ENCODE measurements at places on chromosomes 3 and 15.

DNA sequence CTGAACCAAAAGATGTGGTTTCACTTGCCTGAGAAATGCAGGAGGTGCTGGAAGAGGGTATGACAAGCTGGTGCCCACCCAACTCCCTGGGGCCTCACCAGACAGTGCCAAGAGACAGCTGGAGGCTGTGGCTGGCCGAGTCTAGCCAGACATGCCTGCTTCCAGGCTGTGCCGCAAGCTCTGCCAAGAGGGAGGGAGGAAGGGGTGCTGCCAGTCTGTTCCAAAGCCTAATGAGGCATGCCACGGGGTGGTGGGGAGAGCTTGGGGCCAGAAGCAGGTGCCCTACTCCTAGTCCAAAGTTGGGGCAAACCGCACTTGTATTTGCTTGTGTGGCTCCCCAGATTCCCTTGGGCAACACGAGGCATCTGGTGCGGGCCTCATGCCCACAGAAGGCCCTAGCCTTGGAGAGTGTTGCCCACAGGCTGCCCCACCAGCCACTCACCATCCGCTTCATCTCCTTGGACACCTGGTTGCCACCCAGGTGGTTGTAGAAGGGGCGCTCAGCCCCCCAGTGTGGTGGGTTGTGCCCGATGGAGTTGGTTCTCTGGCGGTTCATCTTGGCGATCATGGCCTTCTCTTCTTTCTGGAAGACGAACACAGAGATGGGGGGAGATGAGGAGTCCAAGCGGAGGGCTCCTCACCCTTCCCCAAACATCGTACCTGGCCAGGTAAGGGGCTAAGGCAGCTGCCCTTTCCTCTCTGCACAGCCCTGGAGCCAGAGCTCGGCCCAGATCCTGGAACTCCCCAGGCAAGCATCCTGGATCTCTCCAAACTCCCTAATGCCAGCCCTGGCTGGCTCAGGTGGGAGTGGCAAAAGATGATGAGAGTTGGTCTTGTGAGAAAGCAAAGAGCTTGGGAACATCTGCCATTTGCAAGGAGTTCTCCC lies 123.4 kb downstream of the SEC22A start:
- DNase-seq, result no peak

GRCh38 chr3:70256566-70256965 lies 55.9 kb downstream of the MDFIC2 start:
- no peak for DNase-seq

GRCh38 chr3:140187656-140188221 lies 252.8 kb downstream of the CLSTN2 start:
- no peak for DNase-seq

- no peak for DNase-seq
Measured at GRCh38 chr3:149000206-149000745, 8.9 kb downstream of the GYG1 start.

- DNase-seq, result no peak
Measured at GRCh38 chr3:137765310-137766033, 1.4 kb downstream of the SOX14 start.

DNA sequence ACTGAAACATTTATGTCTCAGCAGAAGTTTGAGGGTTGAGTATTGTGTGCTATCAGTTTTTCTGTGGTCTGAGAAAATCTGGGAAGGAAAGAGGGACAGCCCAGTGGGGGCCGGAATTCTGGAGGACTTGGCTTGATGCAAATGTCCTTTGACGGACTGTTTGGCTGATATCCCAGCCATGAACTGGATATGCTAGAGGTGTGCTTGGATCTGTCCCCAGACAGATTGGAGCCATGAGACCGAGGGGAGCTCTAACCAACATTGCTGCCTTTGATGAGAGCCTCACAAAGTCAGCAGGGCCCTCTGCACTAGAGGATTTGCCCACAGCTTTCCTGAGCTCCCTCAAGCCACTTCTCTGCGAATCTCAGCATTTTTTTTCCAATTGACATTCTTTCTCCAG lies 405.6 kb downstream of the NTRK3 start:
- no peak for DNase-seq

DNA sequence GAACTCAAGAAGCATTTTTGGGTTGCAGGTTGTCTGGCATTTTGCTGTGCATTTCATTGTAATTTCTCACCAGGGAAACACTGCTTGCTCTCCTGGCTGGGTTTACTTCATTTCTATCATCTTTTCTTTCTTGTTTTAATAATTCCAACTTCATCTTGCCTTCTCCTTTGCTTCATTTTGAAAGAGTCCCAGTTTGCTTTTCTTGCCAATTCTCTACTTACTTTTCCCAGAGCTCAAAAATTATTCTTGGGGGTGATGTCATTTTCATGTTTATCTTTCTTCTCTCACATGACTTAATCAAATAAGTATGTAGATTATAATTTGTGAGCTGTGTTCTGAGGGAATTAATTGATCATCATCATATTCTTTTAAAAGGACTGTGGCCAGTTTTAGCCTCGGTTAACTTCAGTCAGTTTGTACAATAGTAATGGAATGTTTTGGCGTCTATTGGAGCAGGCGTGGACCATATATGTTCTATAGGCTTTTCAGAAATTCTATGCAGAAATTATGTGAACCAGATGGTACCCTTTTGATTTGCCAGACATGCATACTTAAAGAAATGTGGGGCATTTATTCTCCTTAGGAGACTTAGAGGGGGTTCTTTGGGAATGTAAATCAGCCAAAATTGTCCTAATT lies 30.1 kb downstream of the SH3GL3 start:
- no peak for DNase-seq

DNA sequence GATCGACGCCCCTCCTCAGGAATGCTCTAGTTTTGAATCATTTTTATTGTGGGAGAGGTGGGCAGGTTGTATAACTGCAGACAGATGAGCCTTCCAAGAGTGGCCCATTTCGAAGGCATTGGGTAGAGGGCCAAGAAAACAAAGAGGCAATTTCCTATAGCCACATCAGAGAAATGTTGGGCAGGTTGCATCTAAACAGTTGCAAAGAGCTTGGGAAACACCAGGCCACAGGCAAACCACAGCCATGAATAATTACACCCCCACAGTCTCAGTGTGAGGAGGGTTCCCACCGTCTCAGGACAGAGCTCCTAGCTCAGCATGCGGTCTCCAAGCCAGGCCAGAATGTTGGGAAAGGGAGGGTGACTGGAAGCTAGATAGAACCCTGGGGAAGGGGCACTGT lies 257.3 kb downstream of the ABHD5 start:
- no peak for DNase-seq

DNA sequence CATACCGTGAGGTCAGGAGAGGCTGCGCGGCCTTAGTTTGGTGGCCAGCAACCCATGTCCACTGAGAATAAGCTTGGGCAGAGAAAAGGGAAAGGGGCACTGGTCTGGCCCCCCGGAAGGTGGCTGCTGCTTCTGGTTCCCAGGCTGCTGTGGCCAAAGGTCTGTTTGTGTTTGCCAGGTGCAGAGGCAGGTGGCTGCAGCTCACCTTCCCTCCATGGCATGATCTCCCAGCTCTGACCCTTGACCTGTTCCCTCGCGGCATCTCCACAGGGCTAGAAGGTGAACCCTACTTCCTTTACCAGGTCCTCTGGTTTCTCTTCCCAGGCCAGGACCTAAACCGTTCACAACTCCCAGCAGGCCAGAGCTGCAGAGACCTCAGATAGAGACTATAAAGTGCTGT lies 13.8 kb downstream of the VPS18 start:
- DNase-seq, result no peak

DNA sequence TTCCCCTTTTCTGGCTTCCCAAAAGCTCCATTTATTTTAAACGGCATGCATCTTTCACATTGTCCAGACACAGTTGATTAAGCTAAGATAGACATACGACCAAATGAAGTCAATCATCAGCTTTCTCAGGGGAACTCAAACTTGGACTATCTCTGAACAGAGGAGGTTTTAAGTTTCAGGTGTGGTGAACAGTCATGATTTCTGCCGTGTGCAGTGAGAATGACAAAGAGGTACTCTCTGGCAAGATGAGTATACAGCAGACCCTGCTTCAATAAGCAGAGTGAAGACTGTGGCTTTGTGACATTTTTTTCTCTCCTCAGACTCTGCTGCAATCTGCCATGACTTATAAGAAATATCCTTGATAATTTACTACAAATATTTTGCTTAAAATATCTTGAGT lies 307.7 kb downstream of the CNTN6 start:
- no peak for DNase-seq

GRCh38 chr15:98873441-98874218 lies 134.0 kb downstream of the PGPEP1L start:
- DNase-seq, result no peak

- DNase-seq, result no peak
Measured at GRCh38 chr3:69320871-69321271, 65.0 kb downstream of the FRMD4B start.

DNA sequence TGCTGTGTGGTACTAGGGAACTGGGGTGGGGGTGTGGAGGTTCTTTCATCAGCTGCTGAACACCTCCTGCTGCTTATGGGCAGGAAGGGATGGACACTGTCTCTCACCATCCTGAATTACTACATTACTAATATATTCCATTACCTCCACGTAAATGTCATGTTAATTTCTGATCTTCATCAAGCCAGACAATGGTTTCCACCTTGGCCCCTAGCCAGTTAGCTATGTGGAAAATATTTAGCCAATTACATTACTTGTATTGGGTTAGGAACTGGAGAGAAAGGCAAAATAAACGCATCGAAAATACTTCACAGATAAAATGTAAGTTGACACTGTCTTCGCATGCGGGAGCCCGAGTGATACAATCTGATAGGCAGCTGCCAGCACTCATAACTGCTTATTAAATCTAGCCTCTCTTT lies 95.1 kb downstream of the FOXP1 start:
- peak; percentile 40 for DNase-seq

- DNase-seq, result no peak
Measured at GRCh38 chr3:79245284-79246138, 522.3 kb downstream of the ROBO1 start.

- no peak for DNase-seq
Measured at GRCh38 chr3:51380601-51381332, 4.3 kb upstream of the MANF start.

DNA sequence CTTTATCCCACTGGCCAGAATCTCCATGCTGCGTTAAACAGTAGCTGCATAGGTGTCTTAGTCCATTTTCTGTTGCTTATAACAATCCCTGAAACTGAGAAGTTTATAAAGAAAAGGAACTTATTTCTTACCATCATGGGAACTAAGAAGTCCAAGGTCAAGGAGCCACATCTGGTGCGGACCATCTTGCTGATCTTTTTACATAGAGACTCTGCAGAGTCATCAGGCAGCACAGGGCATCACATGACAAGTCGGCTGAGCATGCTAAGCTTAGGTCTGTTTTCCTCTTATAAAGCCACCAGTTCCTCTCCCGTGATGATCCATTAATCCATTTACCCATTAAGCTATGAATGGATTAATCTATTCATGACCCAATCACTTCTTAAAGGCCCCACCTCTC lies 22.4 kb upstream of the FAM174B start:
- DNase-seq, result no peak

- DNase-seq, result no peak
Measured at GRCh38 chr15:90079619-90080457, 22.4 kb downstream of the IDH2 start.

- DNase-seq, result no peak
Measured at GRCh38 chr3:40130721-40131120, 178.8 kb upstream of the EIF1B start.

GRCh38 chr3:61594144-61594963 lies 33.0 kb downstream of the PTPRG start:
- no peak for DNase-seq

Data from NCI-H2081 (cell line).